Stimulated activated CD8-positive, alpha-beta memory T cell treated with anti-CD3 and anti-CD28 coated beads, Interleukin-2, amount 100 ng/mL, for 1 hour (primary cell): ENCODE measurements at places on chromosomes 5 and 9.

DNA sequence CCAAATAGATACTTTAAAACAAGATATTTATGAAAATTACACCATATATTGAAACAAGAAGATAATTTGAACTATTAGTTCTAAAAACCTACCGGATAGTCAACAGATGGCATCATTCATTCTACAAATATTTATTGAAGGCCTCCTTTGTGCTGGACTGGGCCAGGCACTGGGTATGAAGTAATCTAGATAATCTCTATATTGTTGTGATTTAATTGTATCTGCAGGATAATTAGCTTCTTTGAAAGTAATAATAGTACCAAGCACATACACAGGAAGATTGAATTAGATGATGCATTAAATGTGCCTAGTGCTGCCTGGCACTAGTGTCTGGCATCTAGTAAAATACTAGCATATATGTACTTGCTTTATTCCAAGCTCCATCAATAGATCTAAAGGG lies 735.2 kb upstream of the DMAC1 start:
- no peak for DNase-seq

DNA sequence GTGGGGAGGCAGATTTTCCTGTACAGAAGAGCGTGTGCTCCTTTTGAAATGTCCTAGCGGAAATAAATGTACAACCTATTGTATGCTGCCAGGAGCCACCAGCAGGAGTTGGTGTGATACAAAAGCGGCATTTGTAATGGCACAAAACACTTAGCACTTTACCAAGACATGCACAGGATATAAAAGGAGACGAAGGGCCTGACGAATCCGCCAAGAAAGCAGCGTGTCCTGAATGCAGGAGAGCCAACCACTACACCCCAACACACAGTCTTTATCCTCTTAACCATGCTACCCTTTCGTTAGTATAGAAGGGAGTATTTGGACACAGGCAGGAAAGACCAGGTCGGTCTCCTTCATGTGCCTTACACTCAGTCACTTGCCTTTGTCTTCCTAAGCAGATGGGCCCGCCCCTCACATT lies 218.1 kb downstream of the TRIM32 start:
- no peak for DNase-seq

GRCh38 chr5:161863811-161864210 lies 15.9 kb downstream of the GABRA1 start:
- DNase-seq: no peak

DNA sequence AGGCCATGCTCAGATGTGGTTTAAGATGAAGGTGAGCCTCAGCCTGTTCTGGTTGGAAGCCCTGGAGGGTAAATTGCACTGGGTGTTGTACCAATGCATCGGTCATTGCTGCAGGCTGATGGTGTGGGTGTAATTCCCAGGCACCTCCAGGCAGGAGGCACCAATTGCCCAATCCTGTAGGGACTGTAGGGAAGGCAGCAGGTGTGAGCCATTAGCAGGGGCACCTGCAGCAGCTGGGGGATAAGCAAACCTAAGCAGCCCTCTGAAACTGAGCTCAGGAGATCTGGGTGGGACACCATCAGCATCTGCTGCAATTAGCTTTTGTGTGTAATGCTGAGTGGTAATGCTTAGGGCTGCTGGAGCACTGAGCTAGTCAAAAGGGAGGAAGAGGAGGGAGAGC lies 190.1 kb upstream of the TBC1D2 start:
- DNase-seq: no peak

GRCh38 chr5:12258549-12258948 lies 354.3 kb upstream of the CTNND2 start:
- no peak for DNase-seq

- DNase-seq: no peak
These were observed 99.2 kb downstream of the SH3TC2 start for GRCh38 chr5:148963664-148964063.

DNA sequence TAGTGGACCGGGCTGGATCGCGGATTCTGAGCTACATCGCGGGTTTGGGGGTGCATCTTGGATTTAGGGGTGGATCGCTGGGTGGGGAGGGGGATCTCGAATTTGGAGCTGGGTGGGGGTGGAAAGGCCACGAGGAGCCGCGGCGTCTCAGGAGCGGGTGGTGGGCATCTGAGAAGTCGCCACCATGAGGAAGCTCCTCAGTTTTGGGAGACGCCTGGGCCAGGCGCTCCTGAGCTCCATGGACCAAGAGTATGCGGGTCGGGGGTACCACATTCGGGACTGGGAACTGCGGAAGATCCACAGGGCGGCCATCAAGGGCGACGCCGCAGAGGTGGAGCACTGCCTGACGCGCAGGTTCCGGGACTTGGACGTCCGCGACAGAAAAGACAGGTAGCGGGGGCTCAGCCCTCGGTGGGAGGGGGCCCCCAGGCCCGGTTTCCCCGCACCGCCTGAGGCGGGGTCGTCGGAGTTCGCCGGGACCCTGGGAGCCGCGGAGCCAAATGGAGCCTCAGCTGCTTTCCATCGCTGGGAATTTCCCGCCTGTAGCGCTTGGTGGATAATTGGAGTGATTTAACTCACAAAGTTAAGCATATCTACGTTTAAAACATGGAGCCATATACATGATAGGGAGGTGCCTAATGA lies 376 bp downstream of the ANKRD18B start:
- no peak for DNase-seq

GRCh38 chr5:107621089-107621488 lies 49.6 kb downstream of the EFNA5 start:
- DNase-seq: no peak

- no peak for DNase-seq
These were observed 249.3 kb downstream of the ICE1 start for GRCh38 chr5:5671823-5672222.

DNA sequence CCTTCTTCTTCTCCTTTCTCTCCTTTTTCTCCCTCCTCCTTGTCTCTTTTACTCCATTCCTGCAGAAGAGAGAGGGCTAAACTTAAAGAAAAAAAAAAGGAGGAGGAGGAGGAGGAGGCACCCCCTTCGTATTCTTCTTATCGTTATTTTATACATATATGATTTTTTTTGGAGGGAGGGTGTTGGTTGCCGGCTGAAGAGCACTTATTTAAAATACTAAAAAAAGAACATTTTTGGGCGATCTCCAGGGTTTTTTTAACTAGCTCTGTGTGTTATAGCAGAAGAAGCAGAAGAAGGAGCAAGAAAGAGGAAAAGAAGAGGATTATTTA lies 381 bp downstream of the NR2F1 start:
- no peak for DNase-seq

DNA sequence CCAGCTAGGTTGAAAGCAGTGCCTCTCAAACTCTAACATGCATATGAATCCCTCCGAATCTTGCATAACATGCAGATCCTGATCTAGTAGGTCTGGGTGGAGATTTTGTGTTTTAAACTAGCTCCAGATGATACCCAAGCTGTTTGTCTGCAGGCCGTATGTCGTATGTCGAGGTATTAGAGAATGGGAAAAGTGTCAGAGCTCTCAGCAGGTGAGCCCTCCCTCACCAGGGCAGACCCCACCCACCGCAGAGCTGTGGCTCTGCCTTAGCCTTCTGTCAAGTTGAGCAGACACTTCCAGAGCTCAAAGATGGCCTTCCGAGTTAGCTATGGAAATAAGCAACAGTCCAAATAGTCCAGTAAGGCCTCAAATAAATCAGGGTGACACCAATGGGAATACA lies 83.2 kb upstream of the MAP3K1 start:
- DNase-seq: no peak

DNA sequence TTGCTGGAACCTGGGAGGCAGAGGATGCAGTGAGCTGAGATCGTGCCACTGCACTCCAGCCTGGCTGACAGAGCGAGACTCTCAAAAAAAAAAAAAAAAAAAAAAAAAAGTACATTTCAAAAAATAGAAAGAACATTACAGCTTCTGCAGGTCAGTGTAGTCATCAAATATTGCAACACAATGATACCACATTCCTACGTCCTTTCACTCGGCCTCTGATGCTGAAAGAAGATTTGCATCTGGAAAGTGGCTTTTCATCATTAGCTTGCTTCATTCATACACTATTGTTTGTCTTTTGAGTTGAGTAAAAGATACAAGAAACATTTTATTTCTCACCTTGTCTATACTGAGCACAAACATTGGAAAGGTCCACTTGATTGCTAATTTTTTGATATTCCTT lies 59.6 kb upstream of the CPLANE1 start:
- DNase-seq: no peak

DNA sequence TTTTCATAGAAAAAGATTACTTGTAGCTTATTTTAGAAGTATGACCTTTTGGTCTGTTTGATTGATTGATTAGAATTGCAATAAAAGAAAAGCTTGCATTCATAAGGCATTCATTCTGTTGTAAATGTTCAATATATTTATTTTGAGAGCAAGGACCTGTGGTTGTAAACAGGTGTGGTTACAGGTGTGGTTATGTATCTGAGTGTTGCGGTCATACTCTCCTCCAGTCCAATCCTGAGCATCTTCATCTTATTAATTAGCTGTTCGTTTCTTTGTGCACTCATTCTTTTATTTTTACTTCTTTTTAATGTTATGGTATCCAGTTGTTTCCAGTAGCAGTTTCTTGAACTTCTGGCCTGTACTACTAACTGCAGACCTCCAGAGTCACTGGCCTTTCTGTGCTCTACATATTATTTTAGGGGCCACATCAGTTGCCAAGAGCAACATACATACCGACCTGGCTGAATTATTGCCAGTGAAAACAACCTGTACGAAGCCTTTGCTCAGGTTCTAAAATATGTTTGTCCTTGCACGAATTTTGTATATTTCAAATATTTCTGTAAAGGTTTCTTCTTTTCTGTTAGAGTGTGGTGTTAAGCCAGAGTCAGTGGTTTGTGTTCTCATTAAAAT lies 128.7 kb downstream of the CDC42SE2 start:
- DNase-seq: no peak

DNA sequence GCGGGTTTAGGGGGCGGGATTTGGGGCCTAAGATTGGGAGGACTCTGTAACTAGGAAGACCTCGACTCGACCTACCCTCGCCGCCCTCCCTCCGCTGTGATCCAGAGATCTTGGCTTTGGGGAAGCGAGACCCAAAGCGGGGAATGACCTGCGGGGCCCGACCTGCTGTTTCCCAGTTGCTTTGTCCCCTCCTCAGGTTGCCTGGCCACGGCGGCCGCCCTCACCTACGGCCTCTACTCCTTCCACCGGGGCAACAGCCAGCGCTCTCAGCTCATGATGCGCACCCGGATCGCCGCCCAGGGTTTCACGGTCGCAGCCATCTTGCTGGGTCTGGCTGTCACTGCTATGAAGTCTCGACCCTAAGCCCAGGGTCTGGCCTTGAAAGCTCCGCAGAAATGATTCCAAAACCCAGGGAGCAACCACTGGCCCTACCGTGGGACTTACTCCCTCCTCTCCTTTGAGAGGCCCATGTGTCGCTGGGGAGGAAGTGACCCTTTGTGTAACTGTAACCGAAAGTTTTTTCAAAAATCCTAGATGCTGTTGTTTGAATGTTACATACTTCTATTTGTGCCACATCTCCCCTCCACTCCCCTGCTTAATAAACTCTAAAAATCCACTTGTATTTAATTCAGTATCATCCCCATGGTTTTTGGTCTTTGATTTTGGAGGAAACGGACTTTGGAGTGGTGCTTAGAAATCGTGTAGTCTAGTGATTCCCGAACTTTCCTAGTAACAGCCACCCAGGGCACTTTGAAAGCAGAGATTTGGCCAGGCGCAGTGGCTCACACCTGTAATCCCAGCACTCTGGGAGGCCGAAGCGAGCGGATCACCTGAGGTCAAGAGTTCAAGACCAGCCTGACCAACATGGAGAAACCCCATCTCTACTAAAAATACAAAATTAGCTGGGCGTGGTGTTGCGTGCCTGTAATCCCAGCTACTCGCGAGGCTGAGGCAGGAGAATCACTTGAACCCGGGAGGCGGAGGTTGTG lies 878 bp downstream of the HIGD2A start:
- DNase-seq: no peak

DNA sequence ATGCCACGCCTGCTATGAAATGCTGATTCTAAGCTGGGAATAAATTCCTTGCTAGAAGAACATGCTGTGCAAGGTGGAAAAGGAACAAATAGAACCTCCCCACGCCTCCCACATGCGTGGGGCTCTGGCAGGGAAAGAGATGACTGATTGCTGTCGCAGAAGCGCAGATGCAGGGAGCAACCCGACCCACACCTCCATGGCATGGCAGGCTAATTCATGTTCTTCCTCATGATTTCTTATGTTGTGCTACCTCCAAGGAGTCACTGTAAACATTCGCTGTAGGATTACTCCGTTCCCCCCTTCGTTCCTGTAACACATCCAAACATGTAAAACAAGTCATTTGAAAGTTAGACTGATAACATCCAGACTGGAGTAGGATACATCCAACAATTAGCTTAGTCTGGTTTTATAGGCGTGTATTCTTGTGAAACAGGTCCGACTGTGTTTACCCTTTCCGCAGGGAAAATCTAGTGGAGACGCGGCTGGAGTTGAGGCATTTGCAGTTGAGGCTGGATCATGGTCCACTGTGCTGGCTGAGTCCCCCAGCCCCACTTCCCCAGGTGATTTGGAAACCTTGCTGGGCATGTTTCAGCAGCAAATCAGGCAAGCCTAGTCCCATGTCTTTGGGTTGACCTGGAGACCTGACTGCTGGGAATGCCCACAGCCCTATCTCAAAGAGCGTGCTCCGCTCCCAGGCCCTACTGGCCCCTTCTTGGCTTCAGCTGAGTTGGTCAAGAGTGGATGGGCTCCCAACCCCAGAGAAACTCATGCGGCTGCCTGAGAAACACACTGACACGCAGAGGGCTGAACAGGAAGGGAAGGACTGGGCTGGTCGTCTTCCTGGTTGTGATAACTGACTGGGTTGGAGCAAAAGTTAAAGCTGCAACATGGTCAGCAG lies 24.8 kb upstream of the ANKRD33B start:
- no peak for DNase-seq

DNA sequence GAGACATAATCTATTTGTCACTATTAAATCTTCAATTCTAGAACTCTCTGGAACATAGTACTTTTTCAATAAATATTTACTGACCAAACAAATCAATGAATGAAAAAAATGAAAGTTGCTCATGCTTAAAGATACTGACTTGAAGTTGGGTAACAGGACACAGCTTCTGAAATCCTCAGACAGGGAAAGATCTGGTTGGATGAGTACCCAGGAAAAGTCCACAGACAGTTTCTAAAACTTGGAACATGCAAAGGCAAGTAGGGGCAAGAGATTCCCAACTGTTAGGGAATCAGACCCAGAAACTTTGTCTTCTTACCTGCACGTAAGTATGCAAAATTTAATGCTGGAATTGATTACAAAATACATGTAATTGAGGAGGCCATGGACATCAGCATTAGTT lies 366.2 kb downstream of the ACTL7B start:
- no peak for DNase-seq

DNA sequence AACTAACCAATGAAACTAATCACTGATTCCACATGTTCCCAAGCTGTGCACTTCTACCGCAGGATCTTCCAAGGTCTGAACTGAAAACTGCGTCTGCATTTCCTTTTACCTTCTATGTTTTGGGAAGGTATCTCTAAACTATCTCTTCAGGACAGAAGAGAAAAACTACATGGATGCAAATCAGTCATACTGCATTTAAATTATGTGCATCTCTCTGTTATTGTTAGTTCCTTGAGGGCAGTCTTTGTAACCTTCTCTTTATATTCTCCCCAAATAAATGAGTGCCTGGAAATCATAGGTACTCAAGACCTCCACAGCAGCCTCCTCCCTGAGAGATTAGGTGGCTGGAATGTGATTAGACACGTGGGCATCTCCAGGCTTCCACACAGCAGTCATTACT lies 17.1 kb downstream of the MTX3 start:
- DNase-seq: no peak

GRCh38 chr5:143707806-143708205 lies 104.2 kb upstream of the HMHB1 start:
- no peak for DNase-seq
